Activated T-cell treated with anti-CD3 and anti-CD28 coated beads, Interleukin-2, amount 50 U/mL, for 24 hours (primary cell): ENCODE measurements at places on chromosomes 4 and X.

- DNase-seq = no peak
Observed at GRCh38 chrX:116239944-116240840, 69.6 kb downstream of the AGTR2 start.

DNA sequence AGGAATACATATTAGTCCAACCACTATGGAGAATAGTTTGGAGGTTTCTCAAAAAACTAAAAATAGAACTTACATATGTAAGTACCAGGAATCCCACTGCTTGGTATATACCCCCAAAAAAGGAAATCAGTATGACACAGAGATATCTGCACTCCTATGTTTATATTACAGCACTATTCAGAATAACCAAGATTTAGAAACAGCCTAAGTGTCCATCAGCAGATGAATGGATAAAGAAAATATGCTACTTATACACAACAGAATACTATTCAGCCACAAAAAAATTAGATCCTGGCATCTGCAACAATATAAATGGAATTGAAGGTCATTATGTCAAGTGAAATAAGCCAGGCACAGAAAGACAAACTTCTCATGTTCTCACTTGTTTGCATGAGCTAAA is 27.5 kb upstream of the ABCG2 start:
- DNase-seq = no peak

DNA sequence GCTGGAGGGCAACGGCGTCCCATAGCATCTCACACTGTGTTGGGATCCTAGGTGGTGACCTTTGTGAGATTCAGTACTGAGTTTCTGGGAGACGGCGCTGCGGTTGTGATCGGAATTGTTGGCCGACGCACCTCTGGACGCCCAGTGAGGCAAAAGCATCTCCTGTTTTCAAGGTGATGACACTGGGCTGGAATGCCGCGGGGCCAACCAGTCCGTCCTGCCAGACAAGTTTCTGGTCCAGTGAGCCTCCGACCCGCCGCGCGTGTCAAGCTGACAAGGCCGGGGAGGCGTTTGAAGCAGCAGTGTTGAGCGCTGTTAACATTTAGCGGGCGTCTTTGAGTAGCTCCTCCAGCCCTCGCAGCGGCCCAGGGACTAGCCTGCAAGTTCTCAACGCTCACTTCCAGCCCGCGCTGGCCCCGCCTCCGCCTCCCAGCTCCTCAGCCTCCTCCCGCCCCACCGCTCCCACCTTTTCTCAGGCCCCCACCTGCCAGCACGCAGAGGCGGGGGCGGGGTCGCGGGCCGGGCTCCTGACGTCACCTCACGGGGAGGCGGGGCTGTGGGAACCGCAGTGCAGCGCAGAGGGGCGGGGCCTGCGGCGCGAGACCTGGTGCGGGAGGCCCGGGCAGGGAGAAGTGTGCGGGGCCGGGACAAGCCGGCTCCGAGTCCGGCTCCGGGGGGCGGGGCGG is 482 bp upstream of the CDS1 start:
- peak; percentile 92 for DNase-seq

GRCh38 chrX:102580891-102581290 is 18.4 kb upstream of the ARMCX5 start:
- no peak for DNase-seq

- DNase-seq = no peak
Observed at GRCh38 chr4:87209182-87209581, 11.2 kb downstream of the KLHL8 start.

DNA sequence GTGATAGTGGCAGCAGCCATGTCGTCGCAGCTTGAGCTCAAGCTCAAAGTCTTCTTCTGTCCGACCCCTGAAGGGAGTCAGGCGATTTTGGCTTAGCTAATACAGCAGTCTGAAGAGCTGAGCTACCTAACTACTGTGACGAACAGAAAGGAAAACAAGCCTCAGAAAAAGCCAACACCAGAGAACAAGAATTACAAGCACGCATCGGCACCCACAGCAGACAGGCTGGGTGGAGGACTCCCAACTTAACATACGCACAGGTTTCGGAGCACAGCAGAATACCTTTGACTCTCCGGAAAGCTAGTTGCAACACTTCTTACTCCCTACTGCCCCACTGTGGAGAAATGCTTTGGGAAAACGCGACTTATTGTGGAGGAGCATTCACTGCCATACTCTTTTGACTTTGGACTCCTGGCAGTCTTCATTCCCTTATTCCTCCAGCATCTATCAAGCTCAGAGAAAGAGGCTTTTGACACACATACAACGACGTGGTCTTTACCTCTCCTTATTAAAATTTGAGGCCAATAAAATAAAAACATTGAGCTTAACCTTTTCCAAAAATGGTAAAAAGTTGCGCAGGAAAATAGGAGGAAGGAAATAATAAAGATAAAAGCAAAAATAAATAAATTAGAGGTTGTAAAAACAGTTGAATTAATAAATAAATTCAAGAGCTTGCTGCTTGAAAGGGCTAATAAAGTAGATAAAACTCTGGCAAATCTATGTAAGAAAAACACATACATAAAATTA is 41.3 kb upstream of the GPC3 start:
- peak; percentile 33 for DNase-seq

DNA sequence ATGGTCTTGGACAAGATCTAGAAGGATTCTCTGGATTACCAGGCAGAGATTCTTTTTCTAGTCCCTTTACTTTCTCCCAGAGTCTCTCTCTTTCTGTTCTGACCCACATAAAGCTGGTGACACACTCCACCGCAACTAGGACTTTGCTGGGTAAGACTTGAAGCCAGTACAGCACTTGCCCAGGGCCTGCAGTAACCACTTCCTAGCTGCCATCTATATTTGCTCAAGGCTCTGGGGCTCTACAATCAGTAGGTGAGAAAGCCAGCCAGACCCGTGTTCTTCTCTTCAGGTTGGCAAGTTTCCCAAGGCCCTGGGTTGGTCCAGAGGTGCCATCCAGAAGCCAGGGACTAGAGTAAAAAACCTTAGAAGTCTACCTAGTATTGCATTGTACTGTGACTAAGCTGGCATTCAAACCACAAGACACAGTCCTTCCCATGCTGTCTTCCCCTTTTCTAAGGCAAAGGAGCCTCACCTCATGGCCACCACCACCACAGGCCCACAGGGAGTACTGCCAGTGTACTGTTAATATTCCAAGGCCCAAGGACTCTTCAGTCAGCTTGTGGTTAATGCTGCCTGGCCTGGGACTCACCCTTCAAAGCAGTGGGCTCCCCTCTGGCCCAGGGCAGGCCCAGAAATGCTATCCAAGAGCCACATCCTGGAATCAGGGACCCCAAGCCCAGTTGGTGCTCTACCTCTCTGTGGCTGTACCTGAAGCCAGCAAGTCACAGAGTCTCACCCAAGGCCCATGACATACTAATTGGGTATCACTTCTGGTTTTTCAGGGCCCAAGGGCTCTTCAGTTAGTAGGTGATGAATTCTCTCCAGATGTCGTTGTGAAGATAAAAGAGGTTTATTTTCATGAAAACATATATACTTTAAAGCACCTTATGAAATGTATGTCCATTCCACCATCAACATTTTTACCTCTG is 54.7 kb downstream of the CD38 start:
- DNase-seq = no peak

- DNase-seq = no peak
Observed at GRCh38 chr4:152290366-152290921, 245.4 kb downstream of the FBXW7 start.
